ENCODE measurements at places on chromosomes 2 and 18.
A peak's percentile ranks its signal among the peaks of the same experiment; 100 is the strongest.

DNA sequence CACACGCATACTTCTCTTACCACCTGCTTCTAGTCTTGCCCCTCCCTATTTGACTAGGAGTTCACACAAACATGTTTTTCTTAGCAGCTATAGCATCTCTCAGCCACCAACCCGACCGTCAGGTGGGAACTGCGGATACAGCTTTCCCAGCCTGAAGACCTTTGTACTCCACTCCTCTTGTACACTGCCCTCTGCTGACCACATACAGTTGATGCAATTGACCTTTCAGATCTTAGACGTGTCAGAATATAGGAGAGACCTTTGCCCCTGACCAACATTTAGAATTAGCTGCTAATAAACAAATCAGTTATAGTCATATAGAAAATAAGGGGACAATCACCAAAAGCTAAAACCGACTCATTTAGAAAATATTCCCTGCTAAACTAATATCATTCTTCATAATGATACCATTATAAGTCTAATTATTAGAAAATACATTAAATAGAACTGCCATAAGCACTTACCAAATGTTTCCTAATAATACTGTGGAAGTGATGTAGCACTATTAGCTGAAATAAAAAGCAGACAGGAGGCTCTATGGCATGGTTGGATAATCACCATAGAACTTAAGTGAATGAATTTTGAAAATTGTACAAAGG lies 208.4 kb downstream of the RAD51AP2 start:
- DNase-seq = peak; percentile 37

- no peak for DNase-seq
These were observed 71.9 kb upstream of the CELF4 start for GRCh38 chr18:37637478-37637850.

DNA sequence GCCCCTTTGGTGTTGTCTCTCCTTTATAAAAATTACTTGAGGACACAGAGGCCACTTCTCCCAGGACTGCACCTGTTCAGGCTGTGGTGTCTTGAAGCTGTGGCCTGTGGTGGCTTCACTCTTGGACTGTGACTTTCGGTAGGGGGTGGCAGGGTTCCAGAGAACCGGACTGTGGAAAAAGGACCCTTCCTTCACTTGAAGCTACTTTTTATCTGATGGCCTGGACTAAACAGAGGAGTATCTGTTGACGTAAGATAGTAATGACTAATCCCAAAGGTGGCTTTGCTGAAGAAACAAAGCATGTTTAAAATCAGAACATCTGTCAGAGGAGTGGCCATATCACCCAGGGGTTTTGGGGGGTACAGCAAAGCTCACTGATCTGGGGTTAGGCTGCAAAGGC lies 60.8 kb downstream of the CENPO start:
- no peak for DNase-seq

GRCh38 chr2:141027221-141027620 lies 1103.6 kb downstream of the LRP1B start:
- DNase-seq = no peak

GRCh38 chr18:76459312-76459686 lies 35.7 kb downstream of the ZNF516 start:
- no peak for DNase-seq

Measured in activated CD4-positive, alpha-beta T cell treated with anti-CD3 and anti-CD28 coated beads, Interleukin-2, amount 50 U/mL, for 16 hours (primary cell).